ENCODE measurements at places on chromosomes 2 and 18.

- DNase-seq, result no peak
Observed at GRCh38 chr2:101638817-101639605, 58.5 kb upstream of the MAP4K4 start.

DNA sequence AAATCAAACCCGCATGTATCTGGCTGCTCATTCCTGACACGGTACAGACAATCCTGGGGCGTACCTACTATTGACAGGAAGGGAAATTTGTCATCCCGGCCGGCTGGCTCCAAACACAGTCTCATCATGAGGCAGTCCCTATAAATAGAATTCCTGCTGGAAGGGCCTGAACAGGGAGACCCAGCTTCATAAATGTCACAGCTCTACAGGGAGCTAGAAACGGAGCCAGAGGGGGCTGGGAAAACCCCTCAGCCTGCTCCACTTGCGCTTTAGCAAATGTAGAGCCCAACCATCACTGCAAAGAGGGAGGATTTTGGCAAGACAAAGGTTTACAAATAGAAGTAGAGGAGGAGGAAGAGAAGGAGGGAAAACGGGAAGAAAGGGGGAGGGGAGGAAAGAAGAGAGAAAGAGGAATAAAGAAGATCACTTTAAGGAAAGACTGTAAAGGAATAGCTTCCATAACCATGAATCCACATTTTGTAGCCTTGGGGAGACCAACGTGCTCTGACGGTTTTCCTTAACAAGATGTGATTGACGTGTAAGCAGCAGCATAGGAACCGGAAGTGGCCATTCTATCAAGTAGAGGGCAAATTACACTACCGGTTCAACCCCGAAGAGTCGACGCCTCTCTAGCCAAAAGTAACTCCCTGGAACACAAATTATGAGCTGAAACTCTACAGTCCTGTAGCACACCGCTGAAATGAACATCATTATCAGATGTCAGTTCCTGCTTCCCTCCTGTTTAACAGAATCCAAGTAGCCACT lies 56.8 kb upstream of the TTN start:
- DNase-seq, result no peak

GRCh38 chr2:75074228-75074627 lies 115.8 kb downstream of the POLE4 start:
- no peak for DNase-seq

DNA sequence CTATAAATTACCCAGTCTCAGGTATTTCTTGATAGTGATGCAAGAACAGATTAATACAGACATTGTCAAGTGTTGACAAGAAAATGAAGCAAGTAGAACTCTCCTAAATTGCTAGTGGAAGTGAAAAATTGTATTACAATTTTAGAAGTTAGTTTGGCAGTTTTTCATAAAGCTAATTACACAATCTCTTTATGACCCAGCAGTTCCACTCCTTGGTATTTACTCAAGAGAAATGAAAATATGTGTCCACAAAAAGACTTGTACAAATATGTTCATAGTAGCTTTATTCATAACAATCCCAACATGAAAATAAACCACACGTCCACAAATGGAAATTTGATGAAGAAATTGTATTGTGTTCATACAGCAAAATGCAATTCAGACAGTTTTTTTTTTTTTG lies 49.4 kb downstream of the PDE1A start:
- DNase-seq, result no peak

DNA sequence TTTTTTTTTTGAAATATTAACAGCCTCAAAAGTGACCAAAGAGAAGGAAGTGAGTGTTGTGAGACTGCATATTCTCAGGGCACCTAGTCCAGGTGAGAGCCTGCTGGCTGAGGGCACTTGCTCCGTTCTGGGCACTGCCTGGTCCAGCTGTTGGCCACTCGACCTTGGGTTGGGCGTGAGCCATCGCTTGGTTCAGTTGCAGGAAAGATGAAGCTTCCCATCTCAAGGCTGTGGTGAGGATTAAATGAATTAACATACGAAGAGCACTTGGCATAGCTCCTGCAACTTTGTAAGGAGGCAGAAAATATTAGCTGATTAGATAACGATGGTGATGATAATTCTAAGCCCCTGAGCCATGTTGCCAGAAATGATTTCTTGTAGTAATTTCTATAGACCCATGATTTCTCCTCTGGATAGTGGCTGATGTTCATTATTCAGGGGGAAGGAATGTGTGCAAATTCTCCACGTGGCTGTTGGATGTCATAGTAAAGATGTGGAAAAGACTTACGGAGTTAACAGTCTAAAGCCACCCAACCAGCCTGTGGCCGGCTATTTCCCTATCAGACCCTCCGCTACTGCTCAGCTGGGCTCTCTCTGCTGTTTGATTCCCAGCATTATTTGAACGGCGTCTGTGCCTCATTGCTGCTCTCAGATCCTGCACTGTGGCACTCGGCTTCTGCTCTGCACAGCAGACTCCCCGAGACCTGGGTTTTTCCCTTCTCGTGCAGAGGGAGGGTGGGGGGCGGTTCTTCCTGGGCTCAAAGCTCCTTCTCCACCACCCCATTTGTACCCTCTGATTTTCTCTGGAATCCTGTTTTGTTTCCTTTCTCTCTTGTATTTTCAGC lies 221.1 kb downstream of the GALR1 start:
- no peak for DNase-seq

- DNase-seq, result no peak
Observed at GRCh38 chr18:28189400-28190239, 12.7 kb upstream of the CDH2 start.
